Left ventricle myocardium superior (tissue), 1 donor: ENCODE measurements at places on chromosomes 2 and 18. TPM values are rescaled to one million over a fixed set of nuclear protein-coding genes. Genes with fewer than 3 reads are reported as not detected.

DNA sequence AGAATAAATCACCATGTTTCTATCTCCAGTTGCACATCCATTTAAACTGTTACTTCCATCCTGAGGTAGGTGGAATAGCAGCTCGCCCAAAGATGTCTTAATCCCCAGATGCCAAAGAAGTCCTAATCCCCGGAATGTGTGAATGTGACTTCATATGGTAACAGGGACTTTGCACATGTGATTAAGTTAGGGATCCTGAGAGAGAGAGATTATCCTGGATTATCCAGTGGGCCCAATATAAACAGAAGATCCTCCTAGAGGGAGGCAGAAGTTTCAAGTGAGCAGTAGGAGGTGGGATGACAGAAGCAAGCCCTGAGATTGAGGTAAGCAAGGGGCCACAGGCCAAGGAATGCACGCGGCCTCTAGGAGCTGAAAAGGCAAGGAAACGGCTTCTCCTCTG, 19.8 kb downstream of the CREG2 start:
- DNase-seq = no peak

- no peak for DNase-seq
Observed at GRCh38 chr2:173059292-173059691, 16.4 kb upstream of the MAP3K20 start.

DNA sequence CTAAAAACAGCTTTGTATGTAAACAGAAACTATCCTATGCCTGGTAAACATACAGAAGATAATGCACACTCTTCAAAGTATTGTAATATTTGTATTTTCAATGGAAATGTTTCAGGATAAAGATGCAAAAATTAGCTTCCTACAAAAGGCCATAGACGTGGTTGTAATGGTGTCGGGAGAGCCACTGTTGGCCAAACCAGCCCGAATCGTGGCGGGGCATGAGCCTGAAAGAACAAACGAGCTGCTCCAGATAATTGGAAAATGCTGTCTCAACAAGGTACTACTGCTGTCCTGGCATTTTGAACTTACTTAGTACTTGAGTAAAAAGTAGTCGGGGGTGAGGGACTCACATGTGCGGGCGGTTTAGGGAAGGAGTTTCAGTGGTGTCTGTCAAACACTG, 5.4 kb downstream of the TRAF3IP1 start:
- DNase-seq = no peak

DNA sequence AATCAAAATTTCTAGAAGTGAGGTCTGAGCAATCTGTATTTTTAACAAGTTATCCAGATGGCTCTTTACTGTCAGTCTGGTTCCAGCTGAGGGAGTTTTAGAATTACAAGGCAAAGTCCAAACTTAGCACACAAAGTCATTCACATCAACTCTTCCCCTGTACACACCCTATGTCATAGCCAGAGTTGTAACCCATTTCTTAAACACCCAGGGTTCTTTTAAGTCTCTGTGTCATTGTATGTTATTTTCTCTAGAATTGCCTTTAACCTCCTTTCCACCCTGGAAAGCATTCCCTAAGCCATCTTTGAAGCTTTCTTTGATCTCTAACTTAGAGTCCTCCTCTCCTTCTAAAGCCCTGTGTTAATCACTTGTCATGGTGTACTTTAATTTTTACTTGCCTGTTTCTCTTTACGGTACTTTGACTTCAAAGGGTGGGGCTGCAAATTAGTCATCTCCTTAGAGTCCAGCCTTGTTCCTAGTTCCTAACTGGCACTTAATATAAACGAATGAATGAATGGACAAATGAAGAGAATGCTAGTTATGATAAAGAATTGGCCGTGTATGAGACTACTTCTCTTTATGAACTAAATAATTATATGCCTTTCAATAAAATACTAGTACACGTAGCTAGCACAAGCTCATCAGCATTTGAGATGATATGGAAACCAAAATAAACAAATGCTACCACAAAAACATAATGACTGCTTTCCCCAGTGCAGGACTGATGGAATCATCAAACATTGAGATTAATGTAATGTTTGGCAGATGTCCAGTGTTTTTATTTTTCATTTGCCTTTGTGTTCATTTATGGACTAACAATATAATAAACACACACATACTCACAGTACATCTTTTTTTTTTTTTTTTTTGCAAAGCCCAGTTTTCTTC, 11.9 kb upstream of the ACTR3 start:
- no peak for DNase-seq

DNA sequence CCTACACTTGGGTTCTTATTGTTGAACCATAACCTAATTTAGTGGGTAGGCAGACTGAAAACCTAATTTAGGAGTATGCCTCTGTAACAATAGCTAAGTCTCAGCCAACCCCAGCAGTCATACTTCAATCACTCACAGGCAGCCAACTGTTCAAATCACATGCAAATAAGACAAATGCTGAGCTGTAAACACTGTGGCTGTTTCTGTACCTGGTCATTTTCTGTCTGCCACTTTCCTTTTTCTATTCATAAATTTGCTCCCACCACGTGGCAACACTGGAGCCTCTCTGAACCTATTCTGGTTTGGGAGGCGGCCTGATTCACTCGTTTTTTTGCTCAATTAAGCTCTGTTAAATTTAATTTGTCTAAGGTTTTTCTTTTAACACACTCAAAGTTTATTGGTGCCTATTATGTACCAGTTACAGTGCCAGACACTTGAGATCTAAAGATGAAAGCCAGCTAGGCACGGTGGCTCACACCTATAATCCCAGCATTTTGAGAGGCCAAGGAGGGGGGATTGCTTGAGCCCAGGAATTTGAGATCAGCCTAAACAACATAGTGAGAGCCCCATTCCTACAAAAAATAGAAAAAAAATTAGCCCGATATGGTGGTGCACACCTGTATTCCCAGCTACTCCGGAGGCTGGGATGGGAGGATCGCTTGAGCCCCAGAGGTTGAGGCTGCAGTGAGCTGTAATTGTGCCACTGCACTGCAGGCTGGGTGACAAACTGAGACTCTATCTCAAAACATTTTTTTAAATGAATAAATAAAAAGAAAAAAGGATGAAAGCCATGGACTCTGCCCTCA, 41.1 kb downstream of the THNSL2 start:
- DNase-seq = no peak

The MBOAT2 gene
- total RNA-seq = 15.5 TPM

DNA sequence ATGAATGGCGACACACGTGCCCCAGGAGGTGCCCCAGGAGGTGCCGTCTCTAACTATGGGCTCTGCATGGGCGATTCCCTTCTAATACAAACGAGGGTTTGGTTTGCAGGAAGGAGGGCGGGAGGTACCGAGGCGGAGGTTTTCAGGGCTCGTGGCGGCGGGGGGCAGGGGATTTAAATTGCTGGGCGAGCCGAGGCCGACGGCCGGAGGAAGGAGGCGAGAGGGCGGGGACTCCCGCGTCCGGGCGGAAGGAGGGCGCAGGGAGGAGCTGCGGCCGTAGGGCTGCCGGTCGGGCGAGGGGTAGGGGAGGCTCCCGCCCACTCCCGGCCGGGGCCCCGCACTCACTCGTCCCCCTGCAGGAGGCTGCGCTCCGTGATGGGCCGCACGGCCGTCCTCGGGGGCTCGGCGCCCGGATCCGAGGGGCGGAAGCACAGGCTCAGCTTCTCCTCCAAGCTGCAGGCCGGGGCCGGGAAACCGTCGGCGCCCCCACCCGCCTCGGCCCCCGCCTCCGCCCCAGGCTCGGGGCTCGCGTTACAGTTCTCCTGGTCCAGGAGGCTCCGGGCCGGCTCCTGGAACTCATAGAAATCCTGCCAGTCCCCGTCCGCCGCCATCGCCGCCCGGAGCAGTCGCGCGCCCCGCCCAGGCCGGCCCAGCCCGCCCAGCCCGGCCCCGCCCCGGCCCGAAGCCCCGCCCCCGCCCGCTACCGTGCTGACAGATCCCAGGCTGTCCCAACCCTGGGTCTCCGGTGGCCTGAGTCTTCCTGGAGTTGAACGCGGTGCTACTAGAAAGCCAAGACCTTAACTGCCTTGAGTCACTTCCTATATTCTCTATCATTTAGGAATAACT, at the start of gene FEZ2:
FEZ2 (minus strand) TSS at position 637 of the 846 bp plus-strand sequence; CDS start at position 611, 26 bp downstream.
- DNase-seq = peak; percentile 86

- peak; percentile 30 for DNase-seq
Observed at GRCh38 chr2:167293943-167294775, 405.9 kb downstream of the XIRP2 start.
